ENCODE measurements at places on chromosomes 3 and 15.

DNA sequence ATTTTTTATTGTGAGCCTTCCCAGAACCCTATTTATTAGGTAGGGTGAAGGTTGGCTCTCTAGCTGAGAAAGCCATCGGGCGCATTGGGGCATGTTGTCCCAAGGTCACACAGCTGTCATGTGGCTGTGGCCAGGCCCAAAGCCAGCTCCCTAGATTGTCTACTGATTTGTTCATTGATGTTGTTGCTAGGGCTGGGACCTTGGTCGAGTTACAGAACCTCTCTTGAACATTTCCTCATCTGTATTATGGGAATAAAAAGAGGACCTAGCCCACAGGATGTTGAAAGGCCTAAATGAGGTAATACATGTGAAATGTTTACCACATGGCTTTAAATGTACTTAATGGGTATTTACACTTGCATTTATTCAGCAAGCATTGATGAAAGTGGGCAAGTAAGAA is 252.5 kb downstream of the SUCLG2 start:
- no peak for DNase-seq

DNA sequence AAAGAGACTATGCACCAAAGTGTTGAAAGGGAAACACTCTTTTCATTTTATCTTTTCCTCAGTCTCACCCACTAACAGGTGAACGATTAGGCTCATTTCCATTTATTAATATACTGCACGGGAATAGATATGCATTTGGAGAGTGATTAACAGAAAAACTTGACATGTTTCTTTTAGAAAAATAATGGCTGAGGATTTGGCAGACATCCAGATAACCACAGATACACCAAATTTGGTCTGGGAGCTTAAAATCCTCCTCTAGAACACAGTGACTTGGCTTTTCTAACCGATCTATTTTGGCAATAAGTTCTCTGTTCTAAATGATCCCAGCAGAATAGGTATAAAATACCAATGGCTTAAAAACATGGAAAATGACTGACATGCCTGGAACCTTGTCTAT is 459.3 kb upstream of the SGO1 start:
- no peak for DNase-seq

DNA sequence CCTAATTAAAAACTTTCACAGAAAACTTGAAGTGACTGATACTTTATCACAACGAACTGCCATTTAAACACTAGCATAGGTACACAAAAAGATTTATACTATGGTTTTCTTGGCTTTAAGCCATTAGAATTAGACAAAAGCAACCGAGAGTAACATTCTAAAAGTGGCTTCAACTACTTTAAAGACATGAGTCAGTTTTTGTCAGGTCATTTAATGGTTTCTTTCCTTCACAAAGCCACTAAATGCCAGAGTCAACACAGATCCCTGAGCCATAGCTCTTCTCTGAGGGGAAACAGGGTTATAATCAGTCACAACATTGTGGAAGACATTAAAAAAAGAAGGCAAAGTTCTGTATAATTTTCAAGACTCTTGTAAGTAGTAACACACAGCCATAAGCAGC is 54.6 kb downstream of the CAPN3 start:
- no peak for DNase-seq

GRCh38 chr3:119211193-119211592 is 29.5 kb downstream of the B4GALT4 start:
- no peak for DNase-seq

GRCh38 chr3:163924600-163924999 is 1153.7 kb downstream of the SI start:
- no peak for DNase-seq

DNA sequence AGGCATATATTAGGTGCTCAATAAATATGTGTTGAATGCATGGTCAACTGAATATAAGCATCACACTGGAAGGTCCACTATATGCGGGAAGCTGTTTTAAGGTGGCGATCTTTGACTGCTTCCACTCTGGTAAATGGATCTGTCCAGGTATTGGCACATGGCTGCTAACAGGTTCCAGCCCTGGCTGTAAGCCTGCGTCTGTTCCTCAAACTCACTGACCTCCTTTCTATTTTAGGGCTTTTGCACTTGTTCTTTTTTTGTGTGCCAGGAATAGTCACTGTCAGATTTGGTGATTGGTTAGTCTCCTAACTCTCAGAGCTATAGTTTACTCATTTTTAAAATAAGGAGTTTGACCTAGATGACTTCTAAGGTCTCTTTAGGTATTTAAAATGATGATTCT is 46.2 kb downstream of the ADAMTSL3 start:
- no peak for DNase-seq

DNA sequence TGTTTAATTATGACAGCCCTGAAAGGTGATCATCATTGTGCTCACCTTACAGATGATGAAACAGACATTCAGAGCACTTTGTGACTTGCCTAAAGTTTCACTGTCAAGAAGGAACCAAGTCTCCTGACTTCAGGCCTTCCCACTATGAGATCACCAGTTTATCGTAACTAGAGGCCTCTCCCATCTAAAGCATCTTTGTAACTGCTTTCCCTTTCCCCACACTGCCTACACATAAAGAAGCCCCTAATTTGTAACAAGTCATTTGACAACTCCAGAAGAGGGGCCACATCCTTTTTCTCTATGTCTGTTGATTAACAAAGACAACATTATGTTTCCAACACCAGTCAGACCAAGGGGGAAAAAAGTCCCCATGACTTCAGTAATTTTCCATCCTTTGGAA is 1.1 kb downstream of the KLHL6 start:
- DNase-seq, result no peak

- no peak for DNase-seq
These were observed 64.6 kb downstream of the TPRG1 start for GRCh38 chr3:189236352-189236751.

All from NCI-H1092 (cell line).